ENCODE measurements at places on chromosomes 7 and 10.

DNA sequence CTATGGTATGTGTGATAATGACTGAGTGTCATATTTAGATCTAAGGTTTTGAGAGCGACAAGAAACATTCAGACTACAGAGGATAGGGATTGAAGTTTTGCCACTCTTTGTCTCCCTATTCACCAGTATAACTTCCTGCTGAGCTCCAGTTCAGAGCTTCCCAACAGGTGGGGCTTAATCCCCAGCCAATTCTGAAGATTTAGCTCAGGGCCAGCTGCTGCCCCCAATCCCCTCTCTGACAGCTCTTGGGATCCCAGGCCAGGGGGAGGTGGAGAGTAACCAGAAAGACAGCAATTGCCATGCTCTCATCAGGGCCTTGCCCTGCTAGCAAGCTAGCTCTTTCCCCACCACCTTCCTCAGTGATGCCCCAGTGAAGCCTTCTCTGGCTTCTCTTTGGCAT, 57.8 kb downstream of the TRIL start:
- no peak for DNase-seq

DNA sequence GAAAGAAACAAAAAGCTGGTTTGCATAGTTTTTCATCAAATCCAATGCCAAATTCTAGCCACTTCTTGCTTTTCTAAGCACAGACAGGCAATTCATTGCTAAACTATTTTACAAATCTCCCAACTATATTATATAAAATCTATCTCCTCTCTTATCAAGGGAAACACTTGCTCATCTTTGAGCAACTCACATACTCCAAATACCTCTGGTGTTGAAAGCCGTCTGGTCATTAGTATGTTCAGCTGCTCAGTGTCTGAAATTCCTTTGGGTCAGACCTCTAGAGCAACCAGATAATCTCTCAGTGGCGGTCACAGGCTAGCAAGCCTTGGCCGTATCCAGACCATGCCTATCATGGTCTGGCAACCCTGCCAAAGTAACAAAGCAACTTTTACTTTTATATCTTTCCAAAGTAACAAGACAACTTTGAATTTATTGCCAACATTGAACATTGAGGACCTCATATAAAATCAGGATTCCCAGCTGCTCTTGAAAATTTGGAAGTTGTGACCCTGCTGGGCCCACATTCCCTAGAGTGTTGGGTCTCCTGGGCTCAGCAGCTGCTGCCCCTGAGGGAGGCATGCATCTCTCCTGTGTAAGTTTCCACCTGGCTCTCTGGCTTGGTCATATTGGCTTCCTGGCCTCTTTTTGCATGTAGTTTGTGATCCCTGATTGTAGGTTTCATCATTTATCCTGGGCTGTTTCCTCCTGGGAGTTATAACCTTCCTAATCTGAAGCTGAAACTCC, 56.8 kb upstream of the LANCL2 start:
- no peak for DNase-seq

DNA sequence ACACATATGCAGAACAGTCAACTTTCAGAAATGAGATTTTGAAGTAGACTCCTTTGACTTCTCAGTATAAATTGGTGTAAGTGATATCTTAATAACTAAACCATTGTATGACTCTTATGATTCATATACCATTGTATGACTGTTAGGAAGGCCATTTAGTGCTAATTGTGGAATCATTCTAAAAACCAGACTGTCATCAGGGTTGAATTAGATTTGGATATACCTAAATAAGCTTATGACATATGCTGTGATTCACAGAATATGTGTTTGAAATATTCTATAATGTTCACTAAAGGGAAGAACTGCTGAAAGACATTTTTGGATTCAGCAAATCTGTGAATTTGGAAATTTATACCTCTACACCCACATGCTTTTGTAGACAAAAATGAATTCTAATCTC, 438.1 kb downstream of the MDFIC start:
- DNase-seq: no peak

DNA sequence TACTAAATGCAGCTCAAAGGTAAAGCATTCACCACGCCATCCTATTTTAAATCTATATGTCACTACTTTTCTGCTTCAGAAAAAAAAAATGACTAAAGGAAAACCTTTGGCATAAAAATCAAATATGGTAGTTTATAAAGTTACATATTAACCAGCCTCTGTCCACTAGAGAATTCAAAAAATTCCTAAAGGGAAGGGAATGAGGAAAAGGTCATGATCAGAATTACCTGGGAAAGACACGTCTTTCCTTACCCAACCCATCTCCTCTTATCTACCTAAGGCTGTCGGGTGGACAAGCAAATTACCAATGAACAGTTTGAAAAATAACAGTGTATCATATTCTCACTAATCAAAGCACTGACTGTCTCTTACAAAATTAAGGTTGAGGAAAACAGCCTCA, 100.7 kb upstream of the TMEM106B start:
- DNase-seq: no peak

DNA sequence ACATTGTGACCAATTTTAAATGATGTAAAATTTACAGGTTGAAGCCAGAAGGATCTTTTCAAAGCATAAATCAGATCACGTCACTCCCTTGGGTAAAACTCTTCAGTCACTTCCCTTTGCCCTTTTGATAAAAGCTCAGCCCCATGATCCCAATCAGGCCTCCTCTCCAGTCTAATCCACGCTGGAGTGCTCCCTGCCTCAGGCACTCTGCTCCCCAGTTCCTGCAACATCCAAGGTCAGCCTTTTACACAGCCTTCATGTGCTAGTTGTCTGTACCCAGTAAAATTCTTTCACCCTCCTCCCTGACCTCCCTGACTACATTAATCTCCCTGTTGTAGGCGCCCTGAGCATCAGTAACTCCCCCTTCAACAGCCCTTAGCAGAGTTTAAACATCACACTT, 14.1 kb downstream of the ELMO1 start:
- no peak for DNase-seq

- DNase-seq: no peak
These were observed 9.7 kb downstream of the ZSCAN21 start for GRCh38 chr7:100059251-100059739.

- DNase-seq: no peak
These were observed 739.1 kb downstream of the MAGI2 start for GRCh38 chr7:78714356-78714755.

GRCh38 chr10:77850620-77851231, 75.8 kb downstream of the DLG5 start:
- no peak for DNase-seq

DNA sequence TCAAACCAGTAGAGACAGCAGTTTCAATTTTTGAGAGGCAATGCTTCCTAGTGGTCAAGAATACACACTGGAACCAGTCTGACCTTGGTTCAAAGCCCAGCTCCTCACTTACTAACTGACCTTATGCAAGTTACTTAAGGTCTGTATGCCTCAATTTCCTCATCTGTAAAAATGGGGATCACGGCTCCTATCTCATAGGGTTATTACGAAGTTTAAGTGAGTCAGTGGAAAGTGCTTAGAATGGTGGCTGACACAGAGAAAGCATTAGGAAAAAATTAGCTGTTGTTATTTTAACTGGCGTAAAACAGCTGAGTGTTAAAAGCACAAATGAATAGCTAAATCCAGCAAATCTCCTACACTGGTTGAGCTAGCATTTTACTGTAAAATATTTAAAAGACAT, 162.4 kb upstream of the LAMB4 start:
- no peak for DNase-seq
